ENCODE measurements at places on chromosomes 16 and 17.
A peak's percentile ranks its signal among the peaks of the same experiment; 100 is the strongest.

DNA sequence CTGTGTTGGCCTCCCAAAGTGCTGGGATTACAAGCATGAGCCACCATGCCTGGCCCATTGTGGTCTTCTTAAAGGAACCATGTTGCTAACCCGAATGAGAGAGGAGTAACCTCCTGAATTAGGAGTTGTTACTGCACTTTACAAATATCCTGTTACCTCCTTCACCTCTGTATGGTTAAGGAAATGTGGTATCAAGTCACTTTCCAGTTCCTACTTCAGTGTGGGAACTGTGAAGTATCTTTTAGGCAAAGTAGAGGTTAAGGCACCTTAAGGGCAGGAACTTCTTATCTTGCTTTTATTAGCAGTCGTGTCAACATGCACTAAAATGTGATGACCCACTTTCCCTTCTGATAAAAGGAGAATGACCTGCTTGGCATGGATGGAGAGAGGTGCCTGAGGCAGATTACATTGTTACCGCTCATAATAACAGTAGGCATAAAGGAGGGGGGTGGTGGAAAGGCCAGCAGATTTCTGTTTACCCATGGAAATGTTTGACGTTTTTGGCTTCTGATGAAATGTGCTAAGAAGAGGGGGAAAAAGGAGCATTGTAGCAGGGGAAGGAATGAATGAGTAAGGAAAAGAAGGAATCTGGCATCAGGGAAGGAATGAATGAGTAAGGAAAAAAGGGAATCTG is 28.5 kb downstream of the FTO start:
- no peak for DNase-seq

GRCh38 chr16:73848993-73849392 is 447.6 kb upstream of the PSMD7 start:
- no peak for DNase-seq

GRCh38 chr17:45101883-45102811 is 30.2 kb downstream of the PLCD3 start:
- no peak for DNase-seq

DNA sequence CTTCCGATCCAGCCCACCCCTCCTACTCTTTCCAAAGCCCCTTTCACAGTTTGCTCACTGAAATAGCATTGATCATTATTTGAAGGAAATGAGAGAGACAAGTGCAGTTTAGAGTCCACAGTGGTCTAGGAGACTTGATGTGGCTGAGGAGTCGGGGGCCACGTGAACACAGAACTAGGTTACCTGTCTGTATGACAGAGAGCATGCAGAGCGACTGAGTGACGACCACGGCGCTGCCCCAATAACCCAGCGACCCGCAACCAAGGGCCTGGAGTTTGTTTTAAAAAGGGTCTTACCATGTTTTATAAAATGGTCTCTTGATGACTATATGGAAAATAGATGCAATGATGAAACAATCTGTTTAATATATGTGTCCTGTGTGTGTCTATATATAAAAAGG is 39.5 kb downstream of the NDEL1 start:
- DNase-seq, result no peak

DNA sequence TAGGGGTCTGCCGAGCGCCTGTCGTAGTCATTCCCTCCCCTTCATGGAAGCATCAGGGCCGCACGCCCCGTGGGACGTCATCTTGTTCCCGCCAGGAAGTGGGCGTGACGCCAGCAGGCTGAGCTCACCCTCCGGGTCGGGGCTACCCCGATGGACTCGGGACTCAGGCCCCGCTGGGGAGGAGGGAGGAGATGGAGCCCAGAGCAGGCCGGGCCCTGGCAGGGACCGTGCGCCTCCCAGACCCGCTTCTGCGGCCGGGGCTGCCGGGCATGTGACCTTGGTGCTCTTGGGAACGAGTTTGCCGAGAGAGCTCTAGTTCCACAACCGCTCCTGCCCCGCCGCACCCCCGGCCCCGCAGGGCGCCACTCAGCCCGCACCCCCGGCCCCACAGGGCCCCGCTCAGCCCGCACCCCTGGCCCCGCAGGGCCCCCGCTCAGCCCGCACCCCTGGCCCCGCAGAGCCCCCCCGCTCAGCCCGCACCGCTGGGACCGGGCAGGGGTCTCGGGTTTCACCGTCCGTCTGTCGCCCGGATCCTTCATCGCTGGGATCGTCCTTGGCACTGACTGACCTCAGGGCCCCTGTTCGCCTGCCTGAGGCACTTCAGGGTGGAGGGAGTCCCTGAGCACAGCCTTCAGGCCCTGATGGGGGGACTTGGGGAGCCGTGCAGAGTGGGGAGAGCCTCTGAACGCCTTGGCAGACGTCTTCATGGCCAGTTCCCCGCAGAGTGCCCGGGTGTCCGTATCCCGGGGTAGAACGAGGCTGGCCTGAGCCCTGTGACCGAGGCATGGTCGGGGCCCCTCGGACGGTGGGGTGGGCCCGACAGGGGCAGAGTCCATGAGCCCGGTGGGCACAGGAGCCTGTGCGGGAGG is 5.8 kb downstream of the CACNA1H start:
- DNase-seq, result no peak

- DNase-seq, result no peak
Observed at GRCh38 chr17:61660746-61661485, 69.9 kb upstream of the NACA2 start.

DNA sequence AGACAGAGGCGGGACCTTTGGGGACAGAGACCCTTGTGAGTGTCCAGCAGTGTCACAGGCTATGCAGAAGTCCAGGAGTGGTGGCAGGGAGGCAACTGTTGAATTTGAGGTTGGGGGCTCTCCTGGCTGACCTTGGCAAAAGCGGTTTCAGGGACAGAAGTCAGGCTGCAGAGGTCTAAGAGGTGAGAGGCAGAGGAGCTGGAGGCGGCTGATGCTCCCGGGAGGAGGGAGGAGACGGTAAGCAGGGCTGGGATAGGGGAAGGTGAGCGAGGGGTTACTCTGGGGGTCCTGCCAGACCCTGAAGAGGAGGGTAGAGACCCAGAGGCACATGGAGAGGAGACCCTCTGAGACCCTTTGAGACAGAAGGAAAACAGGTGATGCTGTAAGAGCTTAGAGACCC is 5.2 kb downstream of the EPOP start:
- DNase-seq, result no peak

- DNase-seq, result no peak
Observed at GRCh38 chr16:56369202-56369601, 56.1 kb downstream of the AMFR start.

GRCh38 chr16:54289242-54289944 is 2.8 kb upstream of the IRX3 start:
- no peak for DNase-seq

- no peak for DNase-seq
Observed at GRCh38 chr17:73679476-73679875, 35.2 kb upstream of the SDK2 start.

DNA sequence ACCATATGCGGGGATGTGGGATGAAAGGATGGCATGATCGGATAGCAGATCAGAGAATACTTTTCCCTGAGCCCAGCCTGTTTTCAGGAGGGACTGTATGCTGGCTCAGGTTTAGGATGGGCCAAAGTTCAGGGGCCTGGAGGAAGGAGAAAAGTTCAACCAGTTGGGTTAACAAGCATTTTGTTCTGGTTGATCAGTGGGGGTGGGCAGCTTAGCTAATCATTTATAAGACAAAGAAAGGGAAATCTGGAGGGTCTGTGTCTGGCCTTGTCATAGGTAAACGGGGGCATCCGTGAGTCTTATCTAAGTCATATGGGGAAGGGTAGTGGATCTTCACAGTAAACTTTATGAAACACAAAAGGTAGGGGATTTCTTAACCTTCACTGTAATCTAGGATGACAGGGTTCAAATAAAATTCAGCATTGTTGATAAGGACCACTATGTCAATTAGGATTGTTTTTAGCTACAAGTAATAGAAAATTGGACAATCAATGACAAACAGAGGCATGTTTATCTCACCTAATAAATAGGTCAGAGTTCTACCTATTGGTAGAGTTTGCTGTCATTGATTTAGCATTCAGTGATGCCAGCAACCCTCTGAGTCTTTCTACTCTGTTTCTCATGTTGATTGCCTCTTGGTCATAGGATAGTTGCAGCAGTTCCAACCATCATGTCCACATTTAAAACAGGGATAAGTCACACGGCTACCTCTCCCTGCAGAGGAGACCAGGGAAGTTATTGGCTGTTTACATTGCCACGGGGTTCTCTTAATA is 11.4 kb downstream of the PCTP start:
- DNase-seq, result no peak

DNA sequence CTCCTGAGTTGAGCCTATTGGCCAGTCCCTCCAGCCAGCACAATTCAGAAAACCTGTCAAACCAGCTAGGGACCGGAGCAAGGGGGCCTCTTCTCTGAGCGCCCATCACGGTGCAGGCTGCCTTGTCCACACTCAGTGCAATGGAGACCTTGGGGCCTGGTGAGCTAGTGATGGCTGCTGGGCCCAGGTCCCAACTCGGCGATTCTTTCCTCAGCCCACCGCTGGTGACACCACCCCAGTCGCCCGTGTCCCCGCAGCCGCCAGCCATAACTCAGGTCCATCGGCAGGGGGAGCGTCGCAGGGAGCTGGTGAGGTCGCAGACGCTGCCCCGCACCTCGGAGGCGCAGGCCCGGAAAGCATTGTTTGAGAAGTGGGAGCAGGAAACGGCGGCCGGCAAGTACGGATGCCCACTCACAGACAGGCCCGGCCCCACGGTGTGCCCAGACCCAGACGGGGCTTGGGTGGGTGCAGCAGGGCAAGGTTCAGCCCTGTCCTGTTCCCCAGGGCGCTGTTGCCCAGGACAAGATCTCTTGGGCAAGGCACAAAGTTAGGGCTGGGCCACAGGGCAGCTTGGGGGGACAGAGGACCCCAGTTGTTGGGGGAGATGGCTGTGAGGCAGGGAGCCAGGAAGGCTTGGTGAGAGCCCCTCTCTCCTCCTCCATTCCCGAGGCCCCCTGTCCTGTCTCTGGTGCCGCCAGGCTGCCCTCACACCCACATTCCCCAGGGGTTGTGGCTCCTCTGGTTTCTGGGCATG is 10.8 kb downstream of the SMTNL2 start:
- DNase-seq, result peak; percentile 66

GRCh38 chr17:6450926-6451832 is 6.9 kb downstream of the PIMREG start:
- DNase-seq, result no peak

DNA sequence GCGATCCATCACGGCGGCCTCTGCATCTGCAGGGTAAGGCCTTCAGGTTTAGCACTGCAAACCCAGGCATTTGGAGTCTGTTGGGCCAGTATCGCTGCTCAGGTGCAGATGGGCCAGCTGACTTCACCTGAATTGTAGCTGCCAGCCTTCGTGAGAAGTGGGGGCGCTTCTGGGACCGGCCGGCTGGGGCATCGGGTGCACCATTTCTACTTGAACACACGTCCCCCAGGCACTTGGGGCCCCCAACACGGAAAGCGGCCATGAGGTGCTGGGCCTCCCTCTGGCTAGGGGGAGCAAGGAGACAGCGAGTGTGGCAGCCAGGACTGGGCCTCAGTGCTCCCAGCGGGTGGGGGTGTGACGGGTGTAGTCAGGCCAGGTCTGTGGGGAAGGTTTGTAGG is 767.6 kb downstream of the KCNJ18 start:
- DNase-seq, result no peak

DNA sequence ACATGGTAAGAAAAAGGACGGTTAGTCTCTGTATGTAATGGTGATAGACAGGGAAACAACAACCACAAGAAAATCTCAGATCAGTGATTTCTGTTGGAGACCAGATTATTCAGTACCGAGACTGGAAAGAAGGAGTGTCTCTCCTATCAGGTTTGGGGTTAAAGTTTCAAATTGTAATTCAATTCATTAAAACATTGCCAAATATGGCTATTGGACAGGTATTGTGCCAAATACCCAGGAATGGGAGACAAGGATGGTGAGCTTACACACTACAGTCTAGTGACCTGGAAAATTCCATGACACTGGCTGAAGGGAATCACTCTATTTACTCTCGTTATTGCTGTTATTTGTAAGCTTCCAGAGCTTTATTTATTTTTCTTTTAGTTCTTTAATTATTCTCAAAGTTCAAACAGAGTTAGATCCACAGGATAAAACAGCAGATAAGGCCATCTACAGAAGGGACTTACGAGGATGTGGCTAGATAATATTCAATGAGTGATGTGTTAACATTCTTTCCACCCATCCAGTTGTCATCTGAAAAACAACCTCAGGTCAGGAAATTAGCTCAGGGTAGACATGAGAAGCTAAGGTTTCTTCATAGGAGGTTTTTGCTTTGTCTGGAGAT is 25.1 kb upstream of the MMD start:
- no peak for DNase-seq

- DNase-seq, result no peak
Observed at GRCh38 chr17:37276475-37276874, 99.3 kb upstream of the C17orf78 start.

- no peak for DNase-seq
Observed at GRCh38 chr16:24745791-24746190, 16.3 kb downstream of the TNRC6A start.

DNA sequence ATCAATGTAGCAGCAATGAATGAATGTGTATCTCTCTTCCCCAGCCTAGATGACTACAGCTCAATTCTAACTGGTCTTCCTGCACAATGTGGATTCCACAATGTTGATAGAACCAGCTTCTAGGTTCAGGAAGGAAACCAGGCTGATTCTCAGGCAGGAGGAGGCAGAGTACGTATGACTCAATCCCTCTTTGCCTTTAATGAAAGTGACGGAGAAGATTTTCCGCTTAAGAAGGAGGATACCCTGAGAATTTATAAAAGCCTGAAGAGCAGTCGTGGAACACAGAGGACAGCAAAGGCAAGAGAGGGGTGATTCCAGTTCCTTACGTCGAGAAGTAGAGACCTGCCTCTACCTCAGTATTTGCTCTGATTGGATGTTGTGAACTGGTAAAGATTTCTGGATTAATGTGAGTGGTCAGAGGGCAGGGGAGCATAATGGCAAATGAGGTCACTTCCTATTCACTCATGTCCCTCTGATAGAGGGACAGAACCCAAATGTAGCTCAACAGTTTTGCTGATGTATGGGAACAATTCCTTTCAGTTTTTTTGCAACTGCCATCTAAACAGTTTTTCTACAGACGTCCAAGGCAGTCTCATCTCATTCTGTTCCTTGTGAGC is 15.0 kb upstream of the SLC16A11 start:
- DNase-seq, result no peak

DNA sequence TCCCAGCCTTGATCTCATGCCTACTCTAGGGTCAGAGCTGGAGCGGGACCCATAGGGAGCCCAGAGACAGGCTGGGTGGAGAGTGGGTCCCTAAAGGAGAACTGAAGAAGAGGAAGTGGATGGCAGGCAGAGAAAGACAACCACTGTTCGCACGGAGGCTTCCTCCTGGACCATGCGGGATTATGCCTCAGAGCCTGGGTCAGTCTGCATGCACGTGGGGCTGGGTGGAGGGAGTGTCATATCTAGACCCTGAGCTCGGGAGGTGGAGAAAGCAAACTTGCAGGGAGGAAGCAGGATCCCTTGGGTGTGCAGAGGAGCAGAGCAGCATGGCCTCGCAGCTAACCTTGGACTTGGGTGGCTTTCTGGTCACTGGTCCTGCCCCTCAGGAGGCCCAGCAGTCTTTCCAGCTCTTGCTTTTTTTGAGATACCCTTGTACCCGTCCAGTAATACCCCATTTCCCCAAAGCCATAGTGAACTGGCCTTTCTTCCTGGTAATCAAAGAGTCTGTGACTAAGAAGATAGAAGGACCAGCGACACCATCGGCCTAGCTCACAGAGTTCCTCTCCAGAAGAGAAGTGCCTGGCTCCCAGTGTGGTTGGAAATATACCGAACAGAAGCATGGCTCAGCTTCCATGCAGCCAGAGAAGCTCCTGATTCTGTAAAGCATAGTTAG is 344.2 kb downstream of the CPPED1 start:
- DNase-seq, result no peak

- DNase-seq, result no peak
Observed at GRCh38 chr17:32161029-32161428, 18.7 kb downstream of the RHOT1 start.
